ENCODE measurements at places on chromosomes 4 and X.
A peak's percentile ranks its signal among the peaks of the same experiment; 100 is the strongest.

- DNase-seq, result no peak
Observed at GRCh38 chr4:109916027-109916409, 3.3 kb downstream of the EGF start.

GRCh38 chr4:107155366-107155765, 119.3 kb upstream of the DKK2 start:
- DNase-seq, result no peak

- no peak for DNase-seq
Observed at GRCh38 chrX:44568196-44568595, 25.5 kb upstream of the FUNDC1 start.

DNA sequence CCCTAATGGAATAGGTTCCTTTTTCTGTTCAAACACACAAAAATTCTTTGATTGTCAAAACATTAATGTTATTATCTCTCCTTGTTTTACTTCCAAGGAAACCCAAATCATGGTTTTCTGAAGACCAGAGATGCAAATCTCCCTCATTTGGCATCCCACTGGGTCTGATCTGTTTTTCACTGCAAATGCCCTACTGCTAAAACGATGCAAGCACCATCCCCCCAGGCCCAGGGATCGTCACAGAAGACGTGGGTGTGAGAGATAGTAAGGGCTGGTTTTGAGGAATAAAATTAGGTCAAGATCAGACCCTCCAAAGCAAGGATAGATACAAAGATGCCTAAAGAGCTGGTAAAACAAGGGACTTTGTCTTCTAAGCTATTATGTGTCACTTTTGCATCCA, 33.6 kb downstream of the GSPT2 start:
- DNase-seq, result no peak

DNA sequence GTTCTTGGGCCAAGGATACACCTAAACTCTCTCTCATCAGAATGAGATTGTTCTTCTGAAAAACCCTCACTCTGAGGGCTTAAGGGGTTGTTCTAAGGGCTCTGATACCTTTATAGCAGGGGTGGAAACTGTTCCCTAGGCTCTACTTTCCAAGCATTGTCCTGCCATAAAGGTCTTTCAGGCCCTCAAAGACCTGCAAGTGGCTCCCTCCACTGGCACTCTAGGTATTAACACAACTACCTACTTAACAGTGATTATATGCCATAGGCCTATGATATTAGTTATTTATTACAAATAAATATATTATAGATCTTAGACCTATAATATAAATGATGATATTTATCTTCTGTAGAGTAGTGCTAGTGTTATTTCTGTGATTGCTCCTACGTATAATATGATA, 473.7 kb upstream of the RPS6KA3 start:
- DNase-seq, result no peak

- peak; percentile 45 for DNase-seq
Observed at GRCh38 chr4:80918004-80918403, 112.5 kb upstream of the BMP3 start.

- DNase-seq, result no peak
Observed at GRCh38 chr4:83272900-83273299, 11.7 kb downstream of the COQ2 start.

- no peak for DNase-seq
Observed at GRCh38 chrX:15233416-15234015, 36.4 kb downstream of the ASB9 start.

DNA sequence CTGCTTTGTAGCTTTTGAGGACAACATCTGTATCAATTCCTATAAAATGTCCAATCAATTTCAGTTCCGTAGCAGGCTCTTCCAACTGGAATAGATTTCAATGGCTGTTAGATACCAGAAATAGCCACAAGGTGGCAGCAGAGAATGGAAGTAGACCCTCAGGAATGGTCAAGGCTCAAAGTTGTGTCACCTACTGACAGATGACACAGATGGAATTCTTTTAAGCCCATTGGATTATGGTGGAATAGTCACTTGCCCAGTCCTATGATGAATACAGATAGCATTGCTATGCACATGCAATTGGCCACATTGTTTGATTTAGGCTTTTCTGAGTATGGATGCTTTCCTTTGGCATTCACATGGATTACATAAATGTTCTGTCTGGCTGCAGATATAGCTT, 130.4 kb upstream of the RADX start:
- DNase-seq, result peak; percentile 79

GRCh38 chrX:132463411-132463810, 25.4 kb downstream of the MBNL3 start:
- DNase-seq, result no peak

DNA sequence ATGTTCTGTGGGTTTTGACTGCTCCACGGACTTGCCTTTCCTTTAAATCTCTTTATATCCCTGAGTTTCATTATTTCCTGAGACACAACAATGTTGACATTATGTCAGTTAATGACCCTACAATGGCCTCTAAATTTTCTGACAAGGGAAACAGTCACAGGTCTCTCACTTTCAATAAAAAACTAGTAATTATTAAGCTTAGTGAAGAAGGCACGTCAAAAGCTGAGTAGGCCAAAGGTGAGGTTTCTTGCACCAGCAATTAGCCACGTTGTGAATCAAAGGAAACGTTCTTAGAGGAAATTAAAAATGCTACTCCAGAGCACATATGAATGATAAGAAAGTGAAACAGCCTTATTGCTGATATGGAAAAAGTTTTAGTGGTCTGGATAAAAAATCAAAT, 930.2 kb upstream of the GRID2 start:
- no peak for DNase-seq

DNA sequence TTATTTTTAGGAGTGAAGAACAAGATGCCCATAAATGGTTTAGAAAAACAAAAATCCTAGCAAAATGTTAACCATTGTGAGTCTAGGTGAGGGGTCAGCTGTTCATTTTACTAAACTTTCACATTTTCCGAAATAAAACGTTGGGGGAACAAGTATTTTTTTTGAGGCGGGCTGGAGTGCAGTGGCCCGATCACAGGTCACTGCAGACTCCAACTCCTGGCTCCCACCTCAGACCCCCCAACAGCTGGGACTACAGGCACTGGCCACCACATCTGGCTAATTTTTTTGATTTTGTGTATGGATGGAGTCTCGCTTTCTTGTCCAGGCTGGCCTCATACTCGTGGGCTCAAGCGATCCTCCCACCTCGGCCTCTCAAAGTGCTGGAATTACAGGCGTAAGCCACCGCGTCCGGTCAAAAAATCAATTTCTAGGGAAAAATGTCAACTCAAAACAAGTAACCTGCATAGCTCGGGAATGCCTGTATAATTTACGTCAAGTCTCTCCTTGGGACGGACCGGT, 742 bp upstream of the TAF1 start:
- DNase-seq, result no peak

- DNase-seq, result no peak
Observed at GRCh38 chr4:3209551-3210325, 39.2 kb upstream of the MSANTD1 start.

DNA sequence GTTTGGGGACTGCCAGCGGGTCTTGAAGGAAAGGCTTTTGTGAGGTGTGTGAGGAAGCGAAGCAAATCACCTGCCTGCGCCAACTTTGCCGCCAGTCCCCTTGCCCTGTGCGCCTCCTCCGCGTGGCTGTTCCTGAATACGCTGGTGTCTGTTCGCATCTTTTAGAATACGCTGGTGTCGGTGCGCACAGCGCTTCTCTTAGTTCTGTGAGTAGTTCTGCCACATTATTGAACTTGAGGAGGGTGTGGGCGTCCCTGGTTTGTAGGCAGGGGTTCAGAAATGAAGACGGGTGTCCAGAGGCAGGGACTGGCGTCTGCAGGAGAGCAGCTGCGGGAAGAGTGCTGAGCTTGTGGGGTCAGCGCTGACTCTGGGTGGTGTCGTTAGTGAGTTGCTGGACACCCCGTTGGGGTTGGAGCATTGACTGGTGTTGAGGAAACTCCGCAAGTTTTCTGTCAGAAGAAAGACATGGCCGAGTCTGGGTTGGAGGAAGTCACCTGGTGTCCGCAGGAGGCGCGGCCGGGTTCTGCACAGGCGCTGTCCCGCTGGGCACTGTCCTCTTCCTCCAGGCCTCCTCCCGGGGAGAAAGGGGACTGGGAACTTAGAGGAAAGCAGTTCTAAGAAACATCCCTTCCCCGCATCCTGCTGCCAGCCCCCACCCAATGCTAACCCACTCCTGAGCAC, 930 bp downstream of the ZNF718 start:
- DNase-seq, result peak; percentile 73

- no peak for DNase-seq
Observed at GRCh38 chr4:81573840-81574239, 102.1 kb upstream of the RASGEF1B start.

Data from cardiac muscle cell (in vitro differentiated cells and primary cell).